ENCODE measurements at places on chromosomes 16 and 17.

DNA sequence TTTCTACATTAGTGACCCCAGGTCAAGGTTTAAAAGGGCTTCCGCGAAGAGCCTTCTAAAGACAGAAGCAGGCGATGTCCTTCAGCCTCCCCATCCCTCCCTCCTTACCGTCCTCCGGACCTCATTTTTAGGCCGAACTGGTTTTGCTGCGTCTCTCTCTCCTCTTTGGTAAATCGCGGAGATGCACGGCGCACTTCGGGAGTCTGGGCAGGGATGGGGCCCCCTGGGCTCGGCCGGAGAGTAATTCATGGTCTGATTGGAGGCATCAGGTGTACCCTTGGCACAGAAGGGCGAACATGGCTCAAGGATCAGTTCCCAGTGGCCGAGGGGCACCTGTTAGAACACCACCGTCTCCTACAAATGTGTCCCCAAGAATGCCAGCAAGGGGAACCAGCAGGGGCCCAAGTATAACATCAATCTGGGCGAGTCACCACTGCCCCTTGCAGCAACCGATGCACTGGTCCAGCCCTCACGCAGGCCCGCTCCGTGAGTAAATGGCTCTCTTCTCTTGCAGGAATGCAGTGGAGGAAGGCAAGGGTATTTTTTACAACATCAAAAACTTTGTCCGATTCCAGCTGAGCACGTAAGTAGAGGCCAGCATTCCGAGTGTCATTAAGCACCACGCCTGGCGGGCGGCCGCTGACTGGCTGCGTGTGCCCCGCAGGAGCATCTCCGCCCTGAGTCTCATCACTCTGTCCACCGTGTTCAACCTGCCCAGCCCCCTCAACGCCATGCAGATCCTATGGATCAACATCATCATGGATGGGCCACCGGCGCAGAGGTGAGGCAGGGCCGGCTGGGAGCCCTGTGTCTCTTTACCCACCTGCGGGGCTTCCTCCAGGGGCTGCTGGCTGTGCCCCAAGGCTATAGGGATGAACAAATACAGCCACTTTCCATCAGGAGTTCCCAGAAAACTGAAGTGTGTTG, 45.6 kb downstream of the MEAK7 start:
- DNase-seq = no peak

DNA sequence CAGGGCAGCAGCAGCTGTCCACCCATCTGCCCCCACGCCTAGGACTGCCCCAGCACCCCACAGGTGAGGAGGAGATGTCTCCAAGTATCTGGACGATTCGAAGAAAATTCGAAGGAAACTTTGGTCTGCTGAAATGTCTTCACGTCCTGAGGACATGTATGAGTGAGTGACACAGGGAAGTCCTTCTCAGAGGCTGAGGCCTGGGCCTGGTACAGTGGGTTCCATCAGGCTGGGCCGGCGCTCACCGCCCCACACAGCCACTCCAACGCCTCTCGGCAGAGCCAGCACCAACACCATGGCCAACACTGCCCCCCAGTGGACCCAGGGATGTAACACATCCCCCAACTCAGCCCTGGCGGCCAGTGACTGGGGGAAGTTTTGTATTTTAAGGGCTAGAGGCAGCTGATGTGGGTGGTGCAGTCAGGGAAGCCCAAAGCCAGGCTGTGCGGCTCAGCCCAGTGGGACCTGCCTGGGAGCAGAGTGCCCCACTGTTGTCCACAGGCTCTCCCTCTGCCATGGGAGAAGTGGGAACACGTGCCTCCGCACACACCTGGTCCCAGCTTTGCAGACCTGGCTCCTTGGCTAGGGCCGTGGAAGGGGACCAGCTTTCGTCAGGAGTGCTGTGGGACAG, 55.8 kb upstream of the FASN start:
- DNase-seq = peak; percentile 89

- DNase-seq = no peak
Measured at GRCh38 chr16:77822661-77823060, 34.3 kb downstream of the VAT1L start.

GRCh38 chr17:82277851-82278250, 4.4 kb upstream of the CSNK1D start:
- DNase-seq = no peak

- DNase-seq = no peak
Measured at GRCh38 chr16:81782236-81782635, 3.1 kb downstream of the PLCG2 start.

GRCh38 chr17:8410883-8411238, 13.2 kb upstream of the RNF222 start:
- DNase-seq = no peak

GRCh38 chr16:55002419-55002818, 71.8 kb downstream of the IRX5 start:
- DNase-seq = no peak

DNA sequence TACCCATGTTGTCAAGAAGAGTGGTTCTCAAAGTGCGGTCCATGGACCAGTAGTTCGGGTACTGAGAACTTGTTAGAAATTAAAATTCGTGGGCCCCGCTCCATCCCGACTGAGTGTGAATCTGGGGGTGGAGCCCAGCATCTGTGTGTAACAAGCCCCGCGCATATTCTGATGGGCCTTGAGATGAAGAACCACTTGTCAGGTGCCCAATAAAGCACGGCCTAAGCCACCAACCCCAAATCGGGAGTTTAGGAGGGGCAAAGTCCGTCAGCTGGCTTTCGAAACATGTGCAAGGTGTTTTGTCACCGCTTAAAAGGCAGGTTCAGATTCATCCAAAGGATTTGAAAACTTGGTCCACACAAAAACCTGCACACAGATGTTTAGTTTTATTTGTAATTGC, 29.5 kb downstream of the PSMD12 start:
- DNase-seq = no peak

DNA sequence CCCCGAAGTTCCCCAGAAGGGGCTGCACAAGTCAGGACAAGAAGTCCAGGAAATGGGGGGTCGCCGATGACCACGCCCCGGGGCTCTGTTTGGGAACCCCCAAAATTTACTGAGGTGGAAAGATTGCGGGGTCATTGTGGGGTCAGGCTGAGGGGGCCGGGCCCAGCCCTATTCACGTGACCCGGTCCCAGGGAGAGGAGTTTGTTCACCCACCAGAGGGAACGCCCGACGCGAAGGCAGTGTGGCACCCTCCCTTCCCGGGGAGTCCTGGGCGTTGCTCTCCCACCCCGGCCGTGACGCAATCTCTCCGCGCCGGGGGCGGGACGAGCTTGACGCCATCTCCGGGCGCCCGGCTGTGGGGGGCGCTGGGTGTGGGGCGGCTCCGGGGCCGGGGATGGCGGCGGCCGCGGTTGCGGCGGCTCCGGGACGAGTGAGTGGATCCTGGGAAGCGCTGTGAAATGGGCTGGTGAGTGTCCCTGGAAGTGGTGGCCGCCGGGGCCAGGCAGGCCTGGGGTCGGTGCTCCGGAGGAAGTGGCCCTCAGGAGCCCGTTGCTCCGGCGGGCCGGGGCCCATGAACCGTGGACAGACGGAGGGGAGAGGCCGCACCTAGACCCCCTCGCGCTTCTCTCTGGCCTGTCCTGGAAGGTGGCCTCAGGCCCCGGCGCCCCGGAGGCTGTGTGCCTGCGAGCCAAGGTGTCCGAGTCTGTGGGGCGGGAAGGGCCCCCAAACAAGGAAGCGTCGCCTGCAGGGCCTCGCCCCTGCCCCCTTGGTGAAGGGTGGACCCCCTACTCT, at the start of gene ATXN1L:
ATXN1L (plus strand) TSS at position 338 of the 792 bp plus-strand sequence. CDS start 3,765 bp downstream, outside the sequence.
- peak; percentile 94 for DNase-seq

- no peak for DNase-seq
Measured at GRCh38 chr16:50444526-50444925, 75.7 kb upstream of the BRD7 start.
